ENCODE measurements at places on chromosomes 5 and 9. TPM values are rescaled to one million over a fixed set of nuclear protein-coding genes. Genes with fewer than 3 reads are reported as not detected.

GRCh38 chr5:145433077-145433476 is 402.1 kb downstream of the PRELID2 start:
- no peak overlapping the region for H3K27ac ChIP-seq
- H3K27me3 ChIP-seq, result no peaks in the 10 kb centered on the region
- H3K36me3 ChIP-seq, result no peaks in the 10 kb centered on the region

Gene SPATA31C1
- total RNA-seq, result not detected

DNA sequence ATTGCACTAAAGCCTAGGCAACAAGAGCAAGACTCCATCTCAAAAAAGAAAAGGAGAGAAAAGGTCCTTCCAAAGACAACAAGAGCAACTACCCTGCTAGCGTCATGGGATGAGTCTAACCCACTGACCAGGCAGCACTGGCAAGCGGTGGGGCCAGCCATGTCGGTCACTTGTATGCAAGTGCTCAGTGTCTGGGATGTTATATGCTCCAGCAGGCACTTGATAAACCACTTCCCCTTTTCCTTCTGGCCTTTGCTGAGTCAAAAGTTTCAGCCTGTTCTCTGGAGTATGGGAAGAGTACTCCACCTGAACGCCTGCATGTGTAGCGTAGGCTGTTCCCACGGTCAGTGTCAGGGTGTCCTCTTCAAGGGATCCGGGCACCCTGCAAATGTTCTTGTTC is 9.2 kb upstream of the MXD3 start:
- no peak for DNase-seq
- H3K4me1 ChIP-seq, result peaks cover 16% of the 10 kb centered on the region
- H3K27ac ChIP-seq, result no peak overlapping the region
- H3K36me3 ChIP-seq, result no peaks in the 10 kb centered on the region
- H3K4me3 ChIP-seq, result no peak overlapping the region

Gene PLAC8L1
- 1.5 TPM for total RNA-seq

Gene LCN9
- total RNA-seq, result 2.6 TPM

DNA sequence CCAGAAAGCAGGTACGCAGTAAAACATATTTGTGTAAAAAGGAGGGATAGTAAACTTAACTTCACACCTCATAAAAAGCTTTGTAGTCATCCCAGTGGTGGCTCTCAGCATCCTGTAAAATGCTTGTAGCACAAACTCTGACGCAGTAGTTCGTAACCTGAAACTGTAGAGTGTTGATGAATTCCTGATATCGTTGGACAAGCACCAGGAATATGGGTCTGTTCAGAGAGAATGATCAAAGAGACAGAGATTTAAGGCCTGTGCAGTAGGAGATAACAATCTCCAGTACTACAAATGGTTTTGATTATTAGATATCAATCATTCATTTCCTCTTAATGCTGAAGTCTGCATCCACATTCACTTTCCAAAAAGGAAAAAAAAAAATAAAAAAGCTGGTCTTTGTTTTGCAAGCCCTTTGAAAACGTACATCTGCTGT is 148.5 kb downstream of the KIAA0825 start:
- no peaks in the 10 kb centered on the region for H3K4me1 ChIP-seq
- no peaks in the 10 kb centered on the region for H3K27me3 ChIP-seq
- DNase-seq, result no peak
- no peak overlapping the region for H3K27ac ChIP-seq
- H3K4me3 ChIP-seq, result no peak overlapping the region

Gene DNM1
- 13.4 TPM for total RNA-seq

GRCh38 chr5:84589926-84590325 is 205.2 kb upstream of the EDIL3 start:
- H3K4me1 ChIP-seq, result no peaks in the 10 kb centered on the region
- no peak overlapping the region for H3K27ac ChIP-seq
- no peaks in the 10 kb centered on the region for H3K36me3 ChIP-seq
- H3K4me3 ChIP-seq, result no peak overlapping the region
- H3K27me3 ChIP-seq, result no peaks in the 10 kb centered on the region
- DNase-seq, result no peak
